GM12892 (cell line): ENCODE measurements at places on chromosomes 2 and 18.

DNA sequence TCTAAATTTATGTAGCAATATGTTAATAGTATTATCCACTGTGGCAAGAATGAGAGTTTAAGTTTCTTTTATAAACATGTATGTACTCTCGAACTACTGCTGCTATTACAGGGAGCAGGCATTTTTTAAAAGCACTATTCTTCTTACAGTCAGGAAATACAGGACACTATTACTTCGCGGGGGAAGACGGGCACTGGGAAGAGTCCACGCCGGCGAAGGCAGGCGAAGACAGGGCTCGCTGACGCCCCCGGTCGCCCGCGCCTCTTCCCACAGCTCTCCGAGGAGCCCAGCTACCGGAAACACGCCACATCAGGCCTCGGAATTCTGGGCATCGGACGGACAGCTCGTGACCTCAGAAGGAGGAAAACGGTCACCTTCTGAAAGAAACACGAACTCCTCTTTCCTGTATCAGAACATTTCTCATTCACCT is 90.2 kb downstream of the FAM161A start:
- DNase-seq: no peak

DNA sequence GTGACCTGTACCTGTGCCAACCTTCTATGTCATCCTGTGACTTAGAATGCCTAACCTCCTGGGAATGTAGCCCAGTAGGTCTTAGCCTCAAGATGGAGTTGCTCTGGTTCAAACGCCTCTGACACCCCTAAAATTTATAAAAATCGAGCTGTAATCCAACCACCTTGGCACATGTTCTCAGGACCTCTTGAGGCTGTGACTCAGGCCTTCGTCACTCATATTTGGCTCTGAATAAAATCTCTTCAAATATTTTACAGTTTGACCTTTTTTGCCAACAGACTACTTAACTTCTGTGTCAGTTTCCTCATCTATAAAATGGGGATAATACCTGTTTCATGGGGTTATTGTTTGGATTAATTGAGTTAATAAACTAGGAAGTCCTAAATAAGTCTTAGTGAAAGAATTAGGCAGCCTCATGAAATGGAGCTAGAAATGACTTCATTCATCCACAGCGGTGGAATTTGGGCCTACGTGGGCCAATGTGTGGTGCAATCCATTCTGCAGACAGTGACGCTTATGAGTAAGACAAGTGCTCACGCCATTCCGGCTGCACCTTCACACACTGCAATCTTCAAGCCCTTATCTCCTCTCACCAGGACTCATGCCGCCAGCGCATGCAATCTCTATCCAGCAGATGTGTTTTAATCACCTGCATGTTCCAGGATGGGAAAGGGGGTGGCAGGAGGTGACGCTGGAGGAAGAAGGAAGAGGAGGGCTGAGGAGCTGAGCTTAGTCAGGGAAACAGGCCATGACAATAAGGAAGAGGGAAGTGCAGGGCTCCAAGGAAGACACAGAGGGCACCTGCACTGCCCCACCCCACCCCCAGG is 2.0 kb upstream of the UBE2F start:
- no peak for DNase-seq

GRCh38 chr18:59690996-59691395 is 6.2 kb downstream of the CCBE1 start:
- no peak for DNase-seq

DNA sequence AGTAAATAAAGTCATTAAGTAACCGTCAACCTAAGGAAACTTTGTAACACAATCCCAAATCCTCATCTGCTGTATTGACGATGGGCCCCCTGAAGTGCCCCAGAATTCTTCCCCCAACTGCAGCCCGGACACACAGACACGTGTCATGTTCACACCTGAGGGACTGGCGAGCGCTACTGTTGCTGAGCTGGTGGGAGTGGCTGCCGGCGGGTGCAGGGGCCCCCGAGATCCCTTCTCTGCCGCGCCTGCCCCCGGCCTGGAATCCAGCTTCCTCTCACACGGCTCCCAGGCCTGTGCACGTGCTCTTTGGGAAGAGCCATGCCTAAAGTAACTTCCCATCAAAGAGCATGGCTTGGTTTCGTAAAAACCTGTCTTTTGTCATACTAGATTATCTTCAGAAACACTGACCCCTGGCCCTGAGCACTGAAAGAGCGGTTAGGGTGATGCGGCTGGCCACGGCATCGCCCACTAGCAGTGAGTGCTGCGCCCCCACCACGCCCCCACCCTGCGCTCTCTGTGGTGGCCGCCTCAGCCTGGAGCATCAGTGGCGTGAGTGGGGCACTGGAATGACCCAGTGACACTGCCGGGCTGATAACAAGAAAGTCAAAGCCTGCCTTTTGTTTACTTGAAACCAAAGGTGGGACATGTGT is 56.0 kb downstream of the ADI1 start:
- no peak for DNase-seq

GRCh38 chr18:70295192-70296188 is 6.6 kb downstream of the SOCS6 start:
- no peak for DNase-seq
